ENCODE measurements at places on chromosomes 5 and 9.

GRCh38 chr5:607541-608428 lies 4.4 kb upstream of the CEP72 start:
- DNase-seq: peak; percentile 42

DNA sequence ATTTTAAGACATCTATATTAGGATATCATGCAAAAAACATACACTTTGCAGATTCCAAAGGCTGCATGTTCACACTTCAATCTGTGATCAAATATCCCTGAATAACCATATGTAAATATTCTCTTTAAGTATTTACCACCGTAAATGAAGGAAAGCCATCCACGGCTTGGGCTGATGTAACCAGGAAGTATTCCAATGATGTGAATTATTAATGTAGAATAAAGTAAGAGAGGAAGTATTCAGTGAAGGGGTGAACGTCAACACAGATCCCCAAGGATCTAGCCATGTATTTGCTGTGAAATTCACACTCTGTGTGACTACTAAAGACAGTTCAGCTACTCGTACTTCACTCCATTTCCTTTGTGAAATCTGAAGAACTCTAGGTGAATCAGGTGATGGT lies 75.2 kb downstream of the CDH6 start:
- DNase-seq: no peak

- DNase-seq: no peak
Observed at GRCh38 chr9:120289098-120289497, 290.9 kb downstream of the CDK5RAP2 start.

DNA sequence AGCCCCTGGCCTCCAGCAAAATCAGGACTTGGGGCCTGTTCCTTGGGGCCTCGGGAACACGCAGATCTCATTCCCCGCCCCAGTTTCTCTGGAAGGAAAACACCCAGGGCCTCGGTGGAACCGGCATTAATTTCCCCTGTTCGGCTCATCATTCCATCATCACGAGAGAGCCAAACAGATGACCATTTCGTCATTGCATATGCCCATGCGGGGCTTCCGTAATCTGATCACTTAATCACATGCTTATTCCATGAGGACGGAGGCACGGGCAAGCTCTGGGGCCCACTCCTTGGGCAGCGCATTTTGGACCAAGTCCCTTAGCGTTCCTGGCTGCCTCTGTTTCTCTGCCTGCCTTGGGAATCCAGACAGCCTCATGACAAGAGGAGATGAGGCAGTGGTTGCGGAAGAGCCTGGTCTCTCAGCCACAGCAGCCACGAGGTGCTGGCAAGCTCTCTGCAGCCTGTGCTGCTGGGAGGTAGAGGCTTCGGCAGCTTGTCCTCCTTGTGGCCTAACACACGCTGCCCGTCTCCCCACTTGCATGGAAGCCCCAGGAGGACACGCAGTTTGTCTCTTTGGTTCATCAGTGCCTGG lies 65.0 kb upstream of the IER5L start:
- DNase-seq: no peak

DNA sequence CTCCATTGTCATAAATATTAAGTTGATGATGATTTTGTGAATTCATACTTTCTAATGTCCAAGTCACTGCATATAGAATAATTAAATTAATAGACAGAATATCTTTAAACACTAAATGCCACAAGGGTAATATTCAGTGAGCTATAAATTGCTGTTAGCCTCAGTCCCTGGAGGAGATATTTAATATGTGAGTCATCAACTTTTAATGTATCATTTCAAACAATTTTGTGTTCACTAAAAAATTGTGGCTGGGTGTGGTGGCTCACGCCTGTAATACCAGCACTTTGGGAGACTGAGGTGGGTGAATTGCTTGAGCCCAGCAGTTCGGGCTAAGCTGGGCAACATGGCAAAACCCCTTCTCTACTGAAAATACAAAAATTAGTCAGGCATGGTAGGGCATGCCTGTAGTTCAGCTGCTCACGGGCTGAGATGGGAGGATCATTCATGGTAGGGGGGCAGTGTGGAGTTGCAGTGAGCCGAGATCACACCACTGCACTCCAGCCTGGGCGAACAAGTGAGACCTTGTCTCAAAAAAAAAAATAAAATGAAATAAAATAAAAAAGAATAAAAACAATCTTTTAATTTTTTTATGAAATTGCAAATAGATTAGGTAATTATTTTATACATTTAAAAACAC lies 717.3 kb upstream of the CHD1 start:
- DNase-seq: no peak

All from islet precursor cell (in vitro differentiated cells).